ENCODE measurements at places on chromosomes 2 and 18.

DNA sequence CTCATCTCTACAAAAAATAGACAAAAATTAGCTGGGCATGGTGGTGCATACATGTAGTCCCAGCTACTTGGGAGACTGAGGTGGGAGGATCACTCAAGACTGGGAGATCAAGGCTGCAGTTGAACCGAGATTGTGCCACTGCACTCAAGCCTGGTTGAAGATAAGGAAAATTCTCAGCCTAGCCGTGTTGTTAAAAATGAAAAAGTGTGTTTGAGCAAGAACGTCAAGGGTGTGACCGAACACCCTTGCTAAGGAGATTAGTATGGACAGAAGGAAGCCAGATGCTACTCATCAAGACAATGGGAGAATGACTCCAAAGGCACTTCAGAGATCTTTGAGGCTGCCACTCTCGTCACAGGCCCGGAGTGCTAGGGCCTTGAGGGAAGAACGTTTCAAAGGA is 70.0 kb upstream of the NDUFV2 start:
- DNase-seq = no peak

GRCh38 chr2:222646008-222646407 is 9.9 kb downstream of the FARSB start:
- no peak for DNase-seq

DNA sequence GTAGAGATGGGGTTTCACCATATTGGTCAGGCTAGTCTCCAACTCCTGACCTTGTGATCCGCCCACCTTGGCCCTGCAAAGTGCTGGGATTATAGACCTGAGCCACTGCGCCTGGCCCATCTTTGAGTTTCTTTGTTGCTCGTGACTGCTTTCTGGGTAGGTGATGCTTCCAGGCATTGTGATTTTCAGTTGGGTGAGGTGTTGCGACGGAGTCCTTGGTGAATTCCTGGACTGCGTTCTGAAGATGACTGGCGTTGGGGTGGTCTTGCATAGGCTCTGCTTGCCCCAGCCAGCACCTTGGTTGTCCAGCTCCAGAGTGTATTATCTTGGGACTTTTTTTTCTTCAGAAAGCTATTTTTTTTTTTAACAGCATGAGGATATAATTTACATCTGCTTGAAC is 103.4 kb downstream of the DCDC2C start:
- no peak for DNase-seq

GRCh38 chr2:85033388-85033787 is 62.4 kb downstream of the KCMF1 start:
- DNase-seq = no peak

GRCh38 chr18:75276818-75277609 is 66.4 kb downstream of the TSHZ1 start:
- DNase-seq = no peak

- DNase-seq = no peak
Observed at GRCh38 chr2:64862623-64863022, 126.6 kb upstream of the SLC1A4 start.

DNA sequence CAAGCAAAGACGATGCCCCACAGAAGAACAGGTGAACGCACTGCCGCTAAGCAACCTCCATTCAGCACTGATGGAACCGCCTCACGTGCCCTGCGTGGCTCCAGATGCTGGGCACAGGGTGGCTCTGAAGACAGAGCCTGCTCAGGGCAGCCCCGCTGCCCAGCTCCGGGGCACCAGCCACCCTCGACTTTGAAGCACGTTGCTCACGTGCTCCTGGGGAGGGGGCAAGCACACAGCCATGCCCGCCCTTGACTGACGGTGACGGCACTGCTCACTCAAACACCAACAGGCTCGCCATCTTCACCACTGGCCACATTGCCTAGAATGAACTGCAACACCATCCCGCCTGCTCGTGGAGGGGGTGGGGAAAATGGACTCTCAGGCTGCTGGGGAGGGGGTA is 251.3 kb downstream of the HDAC4 start:
- DNase-seq = no peak

GRCh38 chr2:86468162-86469033 is 27.2 kb downstream of the KDM3A start:
- no peak for DNase-seq

DNA sequence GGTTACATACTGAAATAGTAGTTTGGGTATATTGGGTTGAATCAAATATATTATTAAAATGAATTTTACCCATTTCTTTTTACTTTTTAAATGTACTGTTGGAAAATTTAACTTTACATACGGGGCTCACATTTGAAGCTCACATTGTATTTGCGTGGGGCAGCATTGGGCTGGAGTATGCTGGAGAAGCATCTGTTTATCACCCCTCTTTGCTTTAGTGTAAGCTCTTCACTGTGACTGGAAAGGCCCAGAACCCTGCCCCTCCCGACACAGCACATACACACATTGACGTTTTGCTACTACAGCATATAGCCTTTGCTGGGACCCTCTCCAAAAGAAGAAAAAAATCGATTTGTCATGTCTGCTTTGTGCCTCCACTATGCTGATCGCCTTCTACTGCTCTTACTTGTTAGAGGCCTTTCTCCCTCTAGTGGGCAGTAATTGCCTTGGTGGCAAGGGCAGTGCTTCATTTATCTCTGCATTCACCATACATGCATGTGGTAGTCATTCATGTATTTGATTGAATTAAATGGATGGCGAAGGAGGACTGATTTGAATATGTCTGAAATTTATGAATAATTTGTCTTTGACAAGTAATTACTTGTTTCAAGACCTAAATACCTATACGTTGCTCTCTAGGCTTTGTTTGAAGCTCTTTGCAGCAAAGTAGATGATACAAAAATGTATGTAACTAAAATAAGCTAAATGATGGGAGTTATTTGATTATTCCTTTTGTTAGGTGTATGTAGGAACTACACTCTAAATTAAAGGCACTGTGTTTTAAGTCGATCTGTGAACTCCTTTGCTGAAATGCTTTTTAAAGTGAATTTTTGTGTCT is 37.4 kb downstream of the VAPA start:
- DNase-seq = no peak

DNA sequence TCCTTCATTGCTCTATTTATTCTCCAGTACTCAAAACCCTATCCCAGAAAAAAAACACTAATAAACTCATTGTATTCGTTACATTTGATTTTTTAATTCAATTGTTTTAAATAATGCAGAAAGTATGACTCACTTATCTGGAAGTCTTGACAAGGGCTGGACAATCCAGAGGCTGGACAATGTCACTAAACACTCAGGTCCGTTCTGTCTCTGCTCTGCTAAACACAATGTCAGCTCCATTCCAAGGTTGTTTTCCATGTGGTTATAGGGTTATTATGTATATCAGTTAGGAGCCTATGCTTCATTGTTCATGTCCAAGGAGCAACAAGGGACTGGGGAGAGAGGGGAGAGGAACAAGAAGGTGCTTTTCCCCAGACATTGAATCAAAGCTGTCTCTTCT is 125.5 kb downstream of the IRS1 start:
- no peak for DNase-seq

GRCh38 chr18:66558773-66559172 is 45.1 kb downstream of the CDH19 start:
- DNase-seq = no peak

- no peak for DNase-seq
Observed at GRCh38 chr2:142234741-142235140, 103.9 kb upstream of the LRP1B start.

- no peak for DNase-seq
Observed at GRCh38 chr2:109421101-109421500, 192.7 kb downstream of the SEPTIN10 start.

DNA sequence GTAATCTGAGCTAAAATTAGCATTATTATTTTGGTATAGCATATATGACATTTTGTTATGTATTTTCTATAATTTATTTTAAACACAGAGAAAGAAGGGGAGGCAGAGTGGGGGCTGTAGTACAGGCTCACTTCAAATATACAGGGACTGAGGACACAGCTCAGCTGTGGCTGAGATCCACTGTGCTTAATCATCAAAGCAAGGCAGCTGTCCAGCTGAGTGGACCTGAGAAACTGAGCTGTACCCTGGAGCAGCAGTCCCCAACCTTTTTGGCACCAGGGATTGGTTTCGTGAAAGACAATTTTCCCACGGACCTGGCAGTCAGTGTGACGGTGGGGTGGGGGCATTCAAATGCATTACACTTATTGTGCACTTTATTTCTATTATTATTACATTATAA is 687.2 kb downstream of the RNF144A start:
- DNase-seq = no peak

- no peak for DNase-seq
Observed at GRCh38 chr18:37787452-37787851, 221.9 kb upstream of the CELF4 start.

- peak; percentile 0 for DNase-seq
Observed at GRCh38 chr2:149799013-149799705, 211.6 kb upstream of the MMADHC start.

GRCh38 chr18:48295586-48296311 is 113.4 kb downstream of the ZBTB7C start:
- peak; percentile 71 for DNase-seq

- DNase-seq = no peak
Observed at GRCh38 chr2:222526480-222527277, 102.3 kb downstream of the SGPP2 start.

DNA sequence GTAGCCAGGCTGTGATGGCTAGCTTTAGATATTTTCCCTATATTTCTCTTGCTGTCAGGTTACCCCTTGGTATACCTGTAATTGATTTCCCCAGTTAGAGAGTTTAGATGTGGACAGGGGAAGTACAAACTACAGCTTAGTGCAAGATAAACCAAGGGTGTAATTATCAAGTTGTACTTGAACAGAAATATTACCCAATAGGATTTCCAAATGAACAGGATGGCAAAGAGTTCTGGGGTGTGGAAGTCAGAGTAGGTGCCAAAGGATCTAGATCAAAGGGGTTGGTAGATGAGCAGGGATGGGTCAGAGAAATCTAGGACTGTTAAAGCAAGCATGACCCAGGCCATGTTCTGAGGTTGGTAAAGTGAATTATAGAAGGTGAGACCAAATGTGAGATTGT is 585.2 kb downstream of the CCDC85A start:
- DNase-seq = no peak

DNA sequence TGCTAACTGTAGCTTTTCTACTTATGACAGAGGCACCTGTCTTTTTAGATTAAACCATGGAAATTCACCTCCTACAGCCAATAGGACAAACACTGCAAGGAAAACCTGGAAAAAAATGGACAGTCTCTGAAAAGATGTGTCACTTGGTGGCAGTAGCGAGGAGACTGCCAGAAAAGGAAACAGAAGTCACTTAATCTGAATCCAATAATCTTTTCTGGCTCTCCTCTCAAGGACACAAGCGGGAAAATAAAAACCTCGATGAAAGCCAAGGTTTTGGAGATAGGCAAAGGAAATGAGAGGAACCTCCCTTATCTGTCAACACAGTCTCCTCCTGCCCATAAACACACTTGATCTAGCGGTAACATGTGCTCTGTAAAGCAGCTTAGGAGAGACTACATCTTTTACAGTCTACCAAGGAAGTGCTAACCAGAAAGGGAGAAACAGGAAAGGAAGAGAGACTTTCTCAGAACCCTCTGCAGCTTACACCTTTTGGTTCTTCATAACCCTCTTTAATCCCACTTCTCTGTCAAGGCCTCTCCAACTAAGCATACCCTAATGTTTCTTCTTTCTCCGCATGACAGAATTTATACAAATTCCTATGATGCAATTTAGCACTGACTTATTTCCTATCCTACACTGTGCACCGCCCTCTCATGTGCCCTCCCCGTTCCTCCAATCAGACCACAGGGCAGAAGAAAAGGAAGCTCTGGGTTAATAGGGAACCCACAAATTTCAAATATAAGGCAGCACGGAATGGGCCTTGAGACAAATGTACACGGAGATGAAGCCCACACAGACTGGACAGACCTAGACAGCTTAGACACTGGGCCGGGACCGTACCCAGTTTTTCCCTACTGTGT is 52.8 kb downstream of the CLASP1 start:
- DNase-seq = no peak

DNA sequence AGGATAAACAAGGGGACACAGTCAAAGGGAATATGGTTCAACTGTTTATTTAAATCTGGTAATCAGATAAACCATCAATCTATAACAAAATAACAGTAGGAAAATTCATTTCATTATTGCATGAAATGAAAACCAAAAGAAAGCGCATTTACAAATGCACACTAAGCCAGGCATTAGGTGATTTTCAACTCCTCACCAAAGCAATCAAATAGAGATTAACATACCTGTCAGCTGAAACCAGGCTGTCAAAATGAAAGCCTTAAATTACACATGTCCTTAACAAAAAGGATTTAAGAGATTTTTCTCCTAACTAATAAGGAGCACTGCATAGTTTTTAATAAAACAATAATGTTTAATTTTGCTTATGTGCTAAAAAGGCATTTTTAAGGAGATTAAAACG is 23.0 kb downstream of the STK39 start:
- DNase-seq = no peak

DNA sequence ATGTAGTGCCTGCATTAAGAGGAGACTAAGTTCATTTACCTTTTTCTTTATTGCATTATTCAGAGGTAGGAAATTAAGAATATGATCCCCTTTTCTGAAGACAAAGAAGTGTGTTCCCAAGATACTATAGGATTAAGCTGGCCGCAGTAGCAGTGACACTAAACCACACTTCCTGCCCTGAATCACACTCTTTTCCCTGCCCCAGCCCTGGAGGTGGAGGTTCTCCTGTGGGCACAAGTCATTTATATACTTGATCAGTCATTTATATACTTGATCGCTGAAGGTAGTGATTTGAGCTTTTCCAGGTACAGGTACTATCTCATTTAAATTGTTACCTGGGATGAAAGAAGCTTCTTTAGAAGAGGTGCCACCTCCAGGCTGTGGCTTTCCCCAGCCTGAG is 78.6 kb downstream of the ARMC9 start:
- no peak for DNase-seq
